ENCODE measurements at places on chromosomes 6 and 20. TPM values are rescaled to one million over a fixed set of nuclear protein-coding genes. Genes with fewer than 3 reads are reported as not detected.
A peak's percentile ranks its signal among the peaks of the same experiment; 100 is the strongest.

Gene CYP21A2
- not detected for total RNA-seq

DNA sequence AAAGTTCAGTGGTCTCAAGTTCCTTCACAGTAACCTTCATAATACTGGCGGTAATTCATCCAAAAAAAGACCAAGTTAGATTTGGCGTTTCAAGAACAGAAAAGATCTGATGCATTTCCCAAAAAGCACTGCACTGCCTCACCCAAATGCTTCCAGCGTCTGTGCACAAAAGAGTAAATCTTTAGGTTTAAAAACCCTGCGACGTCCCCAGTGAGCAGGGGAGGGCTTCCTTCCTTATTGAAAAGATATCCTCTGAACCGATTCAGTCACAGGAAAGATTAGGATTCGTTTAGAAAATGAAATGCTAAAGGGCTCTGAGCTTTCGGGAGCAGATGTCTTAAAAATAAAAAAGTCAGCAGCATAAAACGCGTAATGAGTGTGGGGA lies 654 bp downstream of the TBC1D7 start:
- DNase-seq, result no peak

DNA sequence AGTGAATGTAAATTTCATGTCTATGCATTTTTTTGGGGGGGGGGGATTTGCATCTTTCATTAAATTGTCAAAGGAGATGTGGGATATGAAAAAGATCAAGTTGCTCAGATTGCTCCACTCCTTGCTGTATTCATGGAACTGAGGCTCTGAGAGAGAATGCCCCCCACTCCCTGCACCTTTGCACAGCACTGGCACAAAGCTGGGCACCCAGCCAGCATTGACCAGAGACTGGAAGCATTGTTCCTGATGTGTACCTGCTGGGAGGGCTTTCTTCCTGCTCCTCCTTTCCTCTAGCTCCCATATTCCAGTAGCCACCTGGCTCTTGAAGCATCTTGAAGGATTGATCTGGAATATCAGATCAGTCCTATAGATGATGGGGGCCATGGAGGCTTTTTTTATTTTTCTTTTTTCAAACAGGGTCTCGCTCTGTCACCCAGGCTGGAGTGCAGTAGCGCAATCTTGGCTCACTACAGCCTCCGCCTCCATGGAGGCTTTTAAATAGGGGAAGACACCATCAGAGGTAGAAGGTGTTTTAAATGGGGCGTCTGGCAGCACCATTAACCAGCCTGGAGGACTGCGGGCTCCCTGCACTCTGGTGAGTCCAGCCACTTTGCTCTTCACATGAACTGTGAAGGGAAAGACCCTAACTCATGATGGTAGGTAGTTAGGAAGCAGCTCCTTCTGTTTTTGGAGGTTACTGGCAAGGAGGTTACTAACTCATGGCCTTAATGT lies 10.9 kb downstream of the DUSP15 start:
- no peak for DNase-seq

DNA sequence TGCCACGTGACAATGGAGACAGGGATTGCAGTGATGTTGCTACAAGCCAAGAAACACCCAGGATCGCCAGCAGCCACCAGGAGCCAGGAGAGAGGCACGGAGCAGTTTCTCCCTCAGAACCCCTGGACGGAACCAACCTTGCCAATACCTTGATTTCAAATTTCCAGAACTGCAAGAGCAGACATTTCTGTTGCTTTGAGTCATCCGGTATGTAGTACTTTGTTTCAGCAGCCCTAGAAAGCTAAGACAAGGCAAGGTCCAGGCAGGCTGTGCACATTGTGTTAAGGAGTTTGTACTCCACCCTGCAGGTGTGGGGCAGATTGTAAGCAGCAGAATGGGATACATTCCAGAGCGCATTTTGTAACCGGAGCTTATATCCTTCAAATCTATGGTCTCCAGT lies 48.3 kb downstream of the TRERF1 start:
- peak; percentile 56 for DNase-seq

- DNase-seq, result peak; percentile 46
Observed at GRCh38 chr20:3696200-3696599, 14.4 kb upstream of the ADAM33 start.

DNA sequence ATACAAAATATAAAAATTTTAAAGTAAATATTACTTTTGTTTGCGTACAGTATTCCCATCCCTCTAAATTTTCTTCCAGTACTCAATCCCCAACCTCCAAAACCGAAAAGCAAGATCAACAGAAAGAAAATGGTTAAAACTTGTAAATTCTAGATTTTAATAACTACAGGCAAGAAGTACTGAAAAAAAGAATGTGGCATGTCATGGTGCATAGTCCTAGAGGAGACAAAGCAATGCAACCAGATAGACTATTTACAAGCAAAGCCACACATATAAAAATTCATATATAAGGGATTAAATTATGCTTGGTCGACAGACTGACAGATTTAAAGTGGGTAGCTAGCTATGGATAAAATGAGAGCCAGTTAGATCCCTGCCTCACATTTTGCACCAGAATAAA lies 56.5 kb upstream of the HFE start:
- no peak for DNase-seq

Gene KIF25
- total RNA-seq, result not detected

DNA sequence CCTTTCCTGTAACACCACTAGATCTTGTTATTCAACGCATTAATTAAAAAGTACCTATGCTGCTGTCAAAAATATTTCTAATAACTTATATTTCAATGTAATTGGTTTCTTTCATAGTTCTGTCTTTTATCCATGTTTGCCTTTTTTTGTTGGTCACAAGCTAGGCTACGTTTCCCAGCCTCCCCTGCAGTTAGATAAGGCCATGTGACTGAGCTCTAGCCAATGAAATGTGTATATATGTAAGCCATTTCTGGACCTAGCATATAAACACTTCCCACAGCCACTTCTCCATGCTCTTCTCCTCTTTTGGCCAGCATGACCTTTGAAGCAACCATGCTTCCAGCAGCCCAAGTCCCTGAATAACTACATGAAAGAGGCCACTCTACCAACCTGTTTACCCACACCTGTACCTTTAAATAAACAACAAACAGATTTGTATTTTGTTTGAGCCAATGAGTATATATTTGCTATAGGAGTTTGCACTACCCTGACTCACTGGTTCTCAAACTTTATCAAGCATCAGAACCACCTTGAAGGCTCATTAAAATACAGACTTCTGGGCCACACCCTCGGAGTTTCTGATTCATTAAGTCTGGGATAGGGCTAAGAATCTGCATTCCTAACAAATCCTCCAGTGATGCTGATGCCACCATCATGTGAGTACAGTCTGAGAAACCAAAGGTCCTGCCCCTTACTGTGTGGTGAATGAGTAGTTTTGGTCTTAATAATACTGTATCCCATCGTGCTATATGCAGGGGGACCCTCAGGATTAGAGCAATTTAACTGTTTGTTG lies 45.6 kb upstream of the BEND6 start:
- no peak for DNase-seq

Gene MEI4
- not detected for total RNA-seq

DNA sequence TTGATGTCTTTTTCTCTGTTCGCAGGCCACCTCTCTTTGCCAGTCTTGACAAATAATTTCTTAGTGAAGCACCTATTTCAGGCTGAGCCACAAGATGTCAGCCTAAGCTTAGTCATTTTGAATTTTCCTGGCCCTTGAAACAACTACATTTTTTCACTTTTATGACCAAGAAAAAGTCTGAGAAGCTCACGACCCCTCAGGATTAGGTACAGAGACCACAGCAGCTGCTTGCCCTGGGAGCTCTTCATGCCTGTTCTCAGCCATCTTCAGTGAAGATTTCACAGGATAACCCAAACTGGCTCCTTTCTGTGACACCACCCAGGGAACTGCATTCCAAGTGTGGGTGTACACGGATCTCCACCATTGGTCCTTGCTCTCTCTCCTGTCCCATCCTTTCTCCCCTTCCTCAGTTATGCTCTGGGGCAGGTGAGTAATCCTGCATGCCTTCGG lies 38.4 kb upstream of the SPTLC3 start:
- DNase-seq, result peak; percentile 73

Gene SMIM8
- total RNA-seq, result 1.2 TPM

- DNase-seq, result no peak
Observed at GRCh38 chr6:29510746-29511300, 23.1 kb upstream of the MAS1L start.

DNA sequence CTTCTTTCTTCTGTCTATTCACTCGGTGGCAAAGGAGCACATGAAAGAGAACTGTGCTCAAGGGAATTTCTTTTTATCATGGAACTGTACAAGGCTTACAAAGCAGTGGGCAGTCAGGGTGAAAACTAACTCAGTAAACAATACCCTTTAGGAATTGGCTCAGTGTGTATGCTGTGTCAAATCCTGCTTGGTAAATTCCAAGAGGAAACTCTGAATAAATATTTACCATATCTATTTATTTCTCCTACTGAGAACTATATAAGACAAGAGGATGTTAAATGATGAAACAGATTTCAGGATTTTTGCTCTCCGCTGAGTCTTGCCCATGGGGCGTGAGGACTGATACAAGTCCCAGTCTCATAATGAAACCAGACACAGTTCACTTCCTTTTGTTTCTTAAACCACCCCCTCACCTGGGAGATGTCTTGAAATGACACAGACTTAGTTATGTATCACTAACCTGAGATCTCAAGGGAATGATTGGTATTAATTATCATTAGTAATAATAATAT lies 188.8 kb downstream of the BACH2 start:
- no peak for DNase-seq

DNA sequence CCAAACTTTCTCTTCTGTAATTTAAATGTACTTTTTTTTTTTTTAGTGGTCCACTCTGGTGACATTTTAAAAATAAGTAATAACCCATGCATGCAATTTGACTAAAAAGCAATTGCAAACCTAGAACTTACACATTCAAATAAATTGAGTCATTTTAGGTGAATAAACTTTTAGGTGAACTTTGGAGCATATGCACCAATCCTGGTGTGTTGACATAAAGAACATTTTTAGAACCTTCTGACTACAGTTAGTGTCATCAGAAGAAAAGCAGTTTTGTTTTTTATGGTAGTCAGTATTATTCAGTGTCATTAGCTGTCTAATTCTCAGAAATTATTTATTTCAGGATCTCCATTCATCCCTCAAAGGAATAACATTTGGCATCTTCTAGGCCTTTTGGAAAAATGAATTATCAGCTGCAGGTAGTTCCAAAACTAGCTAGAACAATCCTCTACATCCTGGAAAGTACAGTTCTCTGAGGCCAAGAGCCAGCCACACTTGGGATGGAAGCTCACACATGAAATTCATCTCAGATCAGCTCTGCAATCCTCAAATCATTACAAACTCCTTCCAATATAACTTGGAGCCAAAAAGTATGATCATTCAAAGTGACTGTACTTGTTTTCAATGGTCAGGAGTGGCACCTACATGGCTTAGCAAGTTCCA lies 38.5 kb upstream of the SIM1 start:
- no peak for DNase-seq

DNA sequence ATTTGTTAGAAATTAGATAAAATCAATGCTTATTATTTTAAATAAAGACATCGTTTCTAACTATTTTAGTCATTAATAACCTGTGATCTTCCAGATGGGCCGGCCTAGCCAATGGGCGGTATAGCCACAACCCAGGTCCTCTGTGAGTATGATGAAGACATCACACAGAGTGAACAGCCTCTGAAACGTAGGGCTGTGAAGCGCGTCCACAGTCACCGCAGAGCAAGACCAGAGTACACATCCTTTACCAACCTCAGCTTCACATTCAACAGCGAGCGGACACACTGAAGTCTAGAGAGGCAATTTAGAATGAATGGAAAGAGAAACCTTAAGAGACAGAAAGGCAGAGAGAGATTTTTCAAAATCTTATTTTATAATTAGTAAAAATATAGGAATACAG lies 125.0 kb upstream of the RPS6KA2 start:
- DNase-seq, result no peak

- DNase-seq, result peak; percentile 64
Observed at GRCh38 chr6:27839626-27840475, 72.3 kb downstream of the OR2B2 start.

Gene PACSIN1
- 0.03 TPM for total RNA-seq

Gene CST1
- 2.3 TPM for total RNA-seq

- no peak for DNase-seq
Observed at GRCh38 chr6:132733814-132734213, 20.0 kb upstream of the VNN1 start.

Gene TMEM244
- total RNA-seq, result not detected

Gene SPATA25
- 7.1 TPM for total RNA-seq

- DNase-seq, result peak; percentile 93
Observed at GRCh38 chr6:89298680-89299465, 16.2 kb downstream of the GABRR2 start.

- no peak for DNase-seq
Observed at GRCh38 chr6:25617997-25618396, 34.0 kb upstream of the SCGN start.

- DNase-seq, result no peak
Observed at GRCh38 chr6:109117346-109118035, 22.2 kb downstream of the CEP57L1 start.

DNA sequence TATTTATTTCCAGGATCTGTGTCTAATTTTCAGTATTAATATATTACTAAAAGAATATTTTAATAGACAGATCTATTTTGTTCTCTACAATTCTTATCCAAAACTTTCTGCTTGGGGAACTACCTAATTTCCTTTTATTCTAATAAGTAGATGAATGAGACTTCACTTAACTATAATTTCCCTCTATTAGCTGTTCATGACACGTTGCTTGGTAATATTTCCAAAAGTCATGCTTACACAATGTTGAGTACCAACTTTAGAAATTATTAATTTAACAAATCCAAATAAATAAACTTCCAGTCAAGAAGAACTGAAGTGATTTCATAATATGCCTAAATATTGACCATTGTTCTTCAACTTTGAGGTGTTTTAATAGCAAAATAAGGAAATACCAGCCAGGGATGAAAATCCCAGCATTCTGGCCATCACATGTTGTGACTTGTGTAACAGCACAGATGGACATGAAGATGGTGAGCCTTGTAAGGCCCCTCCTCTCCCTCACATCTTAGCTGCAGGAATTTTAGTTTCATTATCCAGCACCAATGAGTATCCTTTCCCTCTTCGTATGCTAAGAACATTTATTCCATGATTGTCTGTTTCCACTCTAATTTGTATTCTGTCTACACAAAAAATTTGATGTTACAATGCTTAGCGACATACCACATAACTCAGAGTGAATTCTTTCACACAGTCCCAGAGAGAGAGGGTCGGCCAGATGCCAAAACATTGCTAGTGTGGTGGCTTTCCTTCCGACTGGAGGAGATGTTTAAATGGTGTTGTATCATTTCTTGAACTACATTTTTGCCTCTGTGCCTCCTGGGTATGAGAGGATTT lies 137.5 kb downstream of the FOXA2 start:
- no peak for DNase-seq

DNA sequence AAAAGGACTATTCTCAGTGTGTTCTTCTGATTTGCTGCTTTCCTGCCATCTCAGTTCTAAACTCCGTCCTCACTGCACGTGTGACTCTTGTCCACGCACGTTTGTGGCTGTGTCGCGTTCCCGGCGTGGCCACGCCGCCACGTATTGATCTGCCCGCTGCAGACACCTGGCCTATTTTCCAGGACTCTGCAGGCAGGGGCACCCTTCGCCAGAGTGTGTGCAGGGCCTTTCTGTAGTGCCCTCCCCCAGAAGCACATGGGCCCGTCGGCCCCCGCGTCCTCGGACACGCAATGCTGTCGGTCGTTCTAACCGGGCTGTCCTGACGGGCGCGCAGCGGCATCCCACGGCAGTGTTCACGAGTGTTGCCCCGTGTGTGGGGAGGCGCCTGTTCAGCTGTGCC lies 87.6 kb downstream of the YTHDF1 start:
- DNase-seq, result no peak

Data from HT-29 (cell line).